ENCODE measurements at places on chromosomes 4 and X. TPM values are rescaled to one million over a fixed set of nuclear protein-coding genes. Genes with fewer than 3 reads are reported as not detected.

The SLITRK2 gene
- total RNA-seq = not detected

The RNF113A gene
- 14.8 TPM for total RNA-seq

The SLC9B1 gene
- total RNA-seq = 1.3 TPM

The IL3RA gene
- 0.23 TPM for total RNA-seq

The RS1 gene
- total RNA-seq = not detected

The ADH1B gene
- total RNA-seq = 1.2 TPM

All from chondrocyte (in vitro differentiated cells).